Vagina (tissue), 2 donors: ENCODE measurements at places on chromosomes 2 and 18.
A peak's percentile ranks its signal among the peaks of the same experiment; 100 is the strongest.

DNA sequence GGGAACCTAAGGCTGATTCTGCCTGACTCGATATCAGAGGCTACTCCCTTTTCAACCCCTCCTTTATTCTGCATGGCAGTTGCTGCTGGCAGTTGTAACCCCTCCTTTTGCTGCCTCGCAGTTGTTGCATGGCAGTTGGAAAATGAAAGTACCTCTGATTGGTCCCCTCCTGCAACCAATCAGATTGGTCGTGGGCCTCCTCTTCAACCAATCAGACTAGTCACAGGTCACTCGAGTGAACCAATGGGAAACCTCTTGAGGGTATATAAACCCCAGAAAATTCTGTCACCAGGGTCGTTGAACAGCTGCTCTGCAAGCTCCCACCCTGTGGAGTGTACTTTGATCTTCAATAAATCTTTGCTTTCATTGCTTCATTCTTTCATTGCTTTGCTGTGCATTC, 294.3 kb upstream of the SLC8A1 start:
- no peaks in the 10 kb centered on the region for H3K36me3 ChIP-seq
- H3K4me3 ChIP-seq, result no peak overlapping the region
- no peak overlapping the region for H3K27ac ChIP-seq
- no peaks in the 10 kb centered on the region for H3K27me3 ChIP-seq

GRCh38 chr2:187078297-187078696, 229.3 kb upstream of the ZSWIM2 start:
- no peaks in the 10 kb centered on the region for H3K36me3 ChIP-seq
- H3K27me3 ChIP-seq, result no peaks in the 10 kb centered on the region
- H3K4me3 ChIP-seq, result no peak overlapping the region
- no peak overlapping the region for H3K27ac ChIP-seq
- DNase-seq, result no peak

GRCh38 chr2:40474306-40474705, 22.4 kb upstream of the SLC8A1 start:
- no peaks in the 10 kb centered on the region for H3K36me3 ChIP-seq
- no peak overlapping the region for H3K4me3 ChIP-seq

DNA sequence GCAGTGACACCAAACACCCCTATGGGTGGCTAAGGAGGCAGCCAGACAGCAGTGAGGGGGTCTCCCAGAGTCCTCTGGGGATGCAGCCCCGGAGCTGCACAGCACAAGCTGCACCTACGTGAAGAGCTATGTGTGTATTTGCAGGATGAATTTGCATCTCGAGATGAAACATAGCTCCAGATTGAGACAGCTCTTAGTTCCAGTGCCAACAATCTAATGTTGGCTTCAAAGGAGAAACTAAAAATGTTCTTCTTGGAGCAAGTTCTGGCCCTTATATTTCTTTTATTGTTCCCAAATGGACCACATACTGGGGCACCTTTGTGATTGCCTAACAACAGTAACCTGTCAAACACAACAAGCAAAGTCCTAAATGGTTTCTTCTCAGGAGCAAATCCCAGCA, 233.9 kb downstream of the SLC4A3 start:
- no peaks in the 10 kb centered on the region for H3K36me3 ChIP-seq
- H3K4me3 ChIP-seq, result no peak overlapping the region
- no peaks in the 10 kb centered on the region for H3K27me3 ChIP-seq
- no peaks in the 10 kb centered on the region for H3K4me1 ChIP-seq

DNA sequence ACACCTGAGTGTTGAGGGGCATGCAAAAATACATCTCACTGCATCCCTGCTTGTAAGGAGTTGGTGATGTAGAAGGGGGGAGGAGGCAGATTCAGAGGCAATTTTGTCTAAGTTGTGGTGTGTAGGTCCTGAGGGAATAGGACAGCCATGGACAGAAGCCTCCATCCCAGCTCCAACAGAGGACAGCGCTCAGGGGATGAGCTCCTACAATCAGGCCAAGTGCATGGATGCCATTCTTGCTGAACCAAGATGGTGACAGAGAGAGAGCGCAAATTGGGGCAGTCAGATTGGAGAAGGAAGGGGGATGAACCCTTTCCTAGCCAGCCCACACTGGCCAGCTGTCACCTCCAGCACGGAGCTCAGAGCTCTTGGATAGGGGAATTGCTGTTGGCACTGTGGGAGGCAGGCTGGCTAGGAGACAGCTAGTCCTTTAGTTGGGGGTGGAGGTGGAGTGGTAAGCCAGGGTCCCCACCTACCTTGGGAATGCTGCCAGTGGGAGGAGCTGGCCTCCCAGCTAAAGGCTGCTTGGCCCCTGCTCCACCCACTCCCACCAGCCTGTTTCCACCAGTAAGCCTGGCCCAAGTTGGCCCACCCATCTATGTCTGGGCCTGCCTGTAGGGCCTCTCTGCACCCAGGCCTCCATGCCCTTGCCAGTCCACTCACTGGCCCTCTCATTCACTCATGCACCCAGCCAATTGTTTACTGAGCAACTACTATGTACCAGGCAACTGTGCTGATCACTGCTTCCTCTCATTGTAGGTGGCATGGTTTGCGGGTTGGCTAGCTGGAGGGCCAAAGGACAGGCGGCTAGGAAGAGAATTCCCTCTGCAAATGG, 2.5 kb upstream of the PER2 start:
- peak overlapping the region; percentile 96 for H3K27ac ChIP-seq
- H3K4me3 ChIP-seq, result no peak overlapping the region
- H3K27me3 ChIP-seq, result no peaks in the 10 kb centered on the region

DNA sequence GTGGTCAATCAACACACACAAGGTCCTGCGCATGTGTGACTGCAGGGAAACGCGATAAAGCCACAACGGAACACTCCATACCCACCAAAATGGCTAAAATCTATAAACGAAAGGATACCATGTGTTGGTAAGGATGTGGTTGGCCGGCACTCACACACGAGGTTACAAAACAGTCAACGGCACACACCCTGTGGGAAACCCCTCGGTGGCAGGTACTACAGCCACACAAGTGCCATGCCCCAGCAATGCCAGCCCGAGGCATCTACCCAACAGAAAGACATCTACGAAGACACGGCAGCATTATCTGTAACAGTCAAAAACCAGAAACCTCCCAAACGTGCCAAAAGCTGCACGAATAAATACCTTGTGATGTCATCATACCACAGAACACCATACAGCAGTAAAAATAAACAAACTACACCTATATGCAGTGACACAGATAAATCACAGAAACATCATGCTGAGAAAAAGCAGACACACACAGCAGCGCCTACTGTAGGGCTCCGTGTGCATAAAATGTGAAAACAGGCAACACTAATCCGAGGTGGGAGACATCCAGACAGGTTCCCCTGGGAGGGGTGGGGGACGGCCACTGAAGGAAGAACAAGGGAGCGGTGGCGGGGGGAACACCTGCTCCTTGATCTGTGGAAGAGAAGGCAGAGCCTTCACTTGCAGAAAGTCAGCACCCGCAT, 36.7 kb downstream of the HDAC4 start:
- peaks cover 16% of the 10 kb centered on the region for H3K4me1 ChIP-seq
- H3K27ac ChIP-seq, result no peak overlapping the region
- H3K4me3 ChIP-seq, result no peak overlapping the region
- DNase-seq, result no peak
- no peaks in the 10 kb centered on the region for H3K27me3 ChIP-seq

- no peaks in the 10 kb centered on the region for H3K27me3 ChIP-seq
- no peak overlapping the region for H3K27ac ChIP-seq
- no peak for DNase-seq
- H3K4me1 ChIP-seq, result peaks cover 16% of the 10 kb centered on the region
Measured at GRCh38 chr2:102008490-102008889, 16.7 kb downstream of the IL1R2 start.

GRCh38 chr2:164981217-164981990, 26.1 kb upstream of the SLC38A11 start:
- DNase-seq, result no peak
- H3K27ac ChIP-seq, result no peak overlapping the region
- H3K4me3 ChIP-seq, result no peak overlapping the region
- H3K36me3 ChIP-seq, result no peaks in the 10 kb centered on the region
- no peaks in the 10 kb centered on the region for H3K27me3 ChIP-seq

DNA sequence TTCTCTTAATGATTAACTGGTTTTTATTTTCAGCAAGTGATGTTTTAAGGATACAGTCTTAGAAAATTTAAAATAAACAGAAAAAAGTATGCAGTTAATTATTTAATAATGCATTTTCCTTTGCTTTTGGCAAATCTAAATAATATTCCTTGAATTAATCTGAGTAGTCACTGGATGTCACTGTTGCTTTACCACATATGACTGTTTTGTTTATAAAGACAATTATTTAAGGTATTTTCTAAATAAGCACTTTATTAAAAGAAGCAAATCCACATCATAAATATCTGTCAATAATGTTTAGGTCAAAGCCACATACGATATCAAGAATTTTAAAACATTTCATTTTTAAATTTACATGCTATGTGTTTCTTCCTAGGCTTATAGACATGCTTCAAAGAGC, 40.6 kb upstream of the TFPI start:
- H3K27ac ChIP-seq, result no peak overlapping the region
- H3K4me3 ChIP-seq, result no peak overlapping the region
- no peak for DNase-seq

DNA sequence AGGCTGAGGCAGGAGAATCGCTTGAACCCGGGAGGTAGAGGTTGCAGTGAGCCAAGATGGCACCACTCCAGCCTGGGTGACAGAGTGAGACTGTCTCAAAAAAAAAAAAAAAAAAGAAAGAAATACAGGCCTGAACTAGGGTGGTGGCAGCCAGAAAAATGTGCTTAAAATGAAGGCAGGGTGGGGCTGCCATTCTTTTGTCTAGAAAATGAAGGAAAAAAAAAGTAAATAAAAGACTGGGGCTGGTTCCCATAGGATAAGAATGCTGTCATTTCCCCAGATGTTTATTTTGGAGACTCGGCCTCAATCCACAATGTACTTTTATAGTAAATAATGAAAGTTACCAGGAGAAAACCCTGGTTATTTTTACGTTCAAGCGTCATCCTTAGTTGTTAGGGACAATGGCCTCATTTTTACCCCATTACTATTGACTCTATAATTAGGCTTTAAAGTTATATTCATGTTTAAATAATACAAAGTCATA, 58.9 kb downstream of the ATP8B1 start:
- peaks cover 61% of the 10 kb centered on the region for H3K4me1 ChIP-seq
- no peaks in the 10 kb centered on the region for H3K36me3 ChIP-seq
- no peak for DNase-seq

DNA sequence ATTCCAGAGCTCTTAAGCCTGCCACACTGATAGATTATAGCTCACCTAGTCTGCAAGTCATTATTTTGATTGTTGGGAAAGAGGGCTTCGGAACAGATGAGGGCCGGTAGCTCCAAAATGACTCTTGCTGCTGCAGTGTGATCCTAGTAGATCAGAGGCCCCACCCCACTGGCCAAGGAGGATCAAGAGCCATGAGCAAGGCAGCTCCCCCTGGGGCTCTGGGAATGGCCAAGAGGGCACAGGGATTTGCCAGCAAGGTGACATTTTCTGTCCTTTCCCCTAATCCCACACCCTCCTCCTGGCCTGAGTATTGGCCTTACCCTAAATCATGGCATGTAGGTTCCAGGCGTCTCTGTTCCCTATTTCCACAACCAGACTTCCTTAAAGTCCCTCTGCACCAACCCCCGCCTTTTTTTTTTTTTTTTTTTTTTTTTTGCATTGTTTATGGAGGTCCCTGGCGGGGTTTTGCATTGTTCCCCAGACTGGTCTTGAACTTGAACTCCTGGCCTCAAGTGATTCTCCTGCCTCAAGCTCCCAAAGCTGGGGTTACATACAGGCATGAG, 36.5 kb downstream of the EIF4E2 start:
- H3K4me3 ChIP-seq, result no peak overlapping the region
- H3K4me1 ChIP-seq, result peaks cover 22% of the 10 kb centered on the region
- no peak overlapping the region for H3K27ac ChIP-seq
